ENCODE measurements at places on chromosomes 7 and 10.

DNA sequence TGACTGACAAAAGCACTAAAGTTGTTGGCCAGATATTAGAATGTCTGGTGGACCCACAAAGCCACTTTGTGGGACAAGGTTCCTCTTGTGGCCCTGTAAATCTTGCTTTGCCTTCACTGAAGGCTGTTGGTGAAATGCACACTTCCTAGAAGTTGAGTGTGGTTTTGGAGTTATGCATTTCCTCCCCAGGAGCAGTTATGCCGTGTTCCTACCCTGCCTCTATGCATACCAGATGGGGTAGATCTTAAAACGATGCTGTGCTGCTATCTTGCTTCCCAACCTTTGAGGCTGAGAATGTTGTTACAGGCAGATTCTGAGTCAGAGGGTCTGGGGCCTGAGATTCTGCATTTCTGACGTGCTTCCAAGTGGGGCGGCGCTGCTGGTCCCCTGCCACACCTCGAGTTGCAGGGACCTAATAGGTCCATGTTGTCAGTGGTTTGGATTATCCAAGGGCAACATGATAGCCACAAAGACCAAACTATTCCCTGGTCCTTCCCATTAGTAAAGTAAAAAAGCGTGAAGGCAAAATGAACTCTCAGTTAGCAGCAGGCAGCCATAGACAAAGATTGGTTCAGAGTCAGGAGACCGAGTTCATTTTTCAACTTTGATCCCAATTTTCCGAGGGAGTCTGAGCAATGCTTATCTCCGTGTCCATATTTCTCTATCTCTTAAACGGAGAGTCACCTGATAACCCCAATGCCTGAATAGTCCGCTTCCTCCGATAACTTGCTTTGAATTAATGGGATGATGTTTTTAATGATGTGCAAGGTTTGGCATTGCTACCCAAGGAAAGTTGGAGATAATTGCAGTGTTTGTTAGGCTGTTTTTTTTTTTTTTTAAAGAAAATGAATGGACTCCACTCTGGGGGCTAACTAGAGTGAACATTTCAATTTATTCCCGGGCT lies 55.8 kb downstream of the CDHR3 start:
- no peak for DNase-seq

DNA sequence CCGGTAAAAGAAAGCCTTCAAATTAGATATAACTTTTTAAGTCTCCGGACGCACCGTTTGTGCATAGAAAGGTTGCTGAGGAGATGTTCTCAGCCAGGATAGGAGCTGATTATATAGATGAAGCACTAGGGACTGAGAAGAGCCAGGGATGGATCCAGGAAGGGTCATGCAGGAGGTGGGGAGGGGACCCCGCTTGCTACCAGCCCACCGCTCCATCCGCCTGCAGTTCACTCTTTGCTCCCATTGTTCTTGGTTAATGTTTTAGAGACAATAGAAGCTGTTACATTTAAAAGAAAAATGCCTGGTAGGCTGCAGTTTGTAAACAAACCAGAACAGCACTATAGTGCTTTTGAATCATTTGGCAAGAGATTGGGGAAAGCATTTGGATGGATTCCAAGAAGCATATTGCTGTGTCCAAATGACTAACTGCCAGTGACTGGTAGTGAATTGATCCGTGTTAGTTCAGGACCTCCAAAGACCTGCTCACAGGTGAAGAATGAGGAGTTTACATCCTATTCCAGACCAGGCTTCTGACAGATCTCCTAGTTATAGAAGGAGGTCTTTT lies 175.9 kb upstream of the TAC1 start:
- no peak for DNase-seq

- DNase-seq: no peak
Observed at GRCh38 chr7:66748791-66749190, 8.3 kb downstream of the RABGEF1 start.

- DNase-seq: no peak
Observed at GRCh38 chr10:20765066-20765465, 132.0 kb downstream of the NEBL start.

- no peak for DNase-seq
Observed at GRCh38 chr10:93068411-93069244, 5.1 kb upstream of the CYP26A1 start.

GRCh38 chr7:12974451-12975166 lies 287.2 kb downstream of the ARL4A start:
- DNase-seq: no peak

GRCh38 chr7:90272242-90272641 lies 27.3 kb downstream of the CFAP69 start:
- DNase-seq: no peak

DNA sequence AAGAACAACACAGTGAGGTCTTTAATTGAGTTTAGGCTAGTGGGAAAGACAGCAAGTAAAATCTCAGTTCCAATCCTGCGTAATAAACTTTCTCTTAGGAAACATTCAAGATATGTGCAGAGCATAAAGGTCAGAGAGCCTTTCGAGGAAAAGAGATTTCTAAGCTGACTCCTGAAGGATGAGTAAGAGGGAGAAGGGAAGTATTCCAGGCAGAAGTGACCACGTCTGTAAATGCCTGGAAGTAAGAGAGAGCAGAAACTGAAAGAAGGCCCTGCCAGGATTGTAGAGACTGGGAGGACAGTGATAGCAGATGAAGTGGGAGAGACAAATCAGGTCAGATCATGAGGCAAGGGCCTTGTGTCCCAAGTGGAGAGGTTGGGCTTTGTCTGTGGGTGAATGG lies 41.8 kb downstream of the PNLIPRP3 start:
- DNase-seq: no peak

DNA sequence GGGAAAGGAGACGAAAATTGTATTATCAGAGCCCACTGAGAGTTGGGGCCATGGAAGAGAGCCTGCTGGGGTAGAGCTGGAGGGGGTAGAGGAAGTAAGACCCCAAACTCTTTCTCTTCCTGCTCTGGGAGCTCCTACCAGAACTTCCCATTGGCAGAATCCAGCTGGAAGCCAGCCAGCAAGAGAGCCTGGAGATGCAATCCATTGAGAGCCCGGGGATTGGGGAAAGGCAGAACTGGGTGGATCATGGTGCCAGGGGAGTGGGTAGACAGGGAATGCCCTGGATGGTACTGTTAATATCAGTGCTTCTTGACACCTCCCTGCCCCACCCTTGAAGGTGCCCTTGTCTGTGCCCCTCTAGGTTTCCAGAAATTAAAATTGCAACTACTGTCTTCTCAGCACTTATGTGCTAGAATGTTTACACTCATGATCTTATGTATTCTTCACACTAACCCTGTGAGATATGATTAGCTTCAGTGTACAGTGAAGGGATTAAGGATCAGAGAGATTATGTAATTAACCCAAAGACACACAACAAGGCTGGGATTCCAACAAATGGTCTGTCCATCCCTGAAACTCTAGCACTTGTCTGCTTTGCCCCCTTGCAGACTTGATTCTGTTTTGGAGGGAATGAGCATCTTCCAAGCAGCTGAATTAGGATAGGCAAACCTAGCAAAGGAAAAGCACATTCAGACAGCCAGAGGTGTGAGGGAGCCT lies 154.1 kb downstream of the C10orf105 start:
- no peak for DNase-seq

GRCh38 chr10:4131407-4132215 lies 346.6 kb upstream of the KLF6 start:
- no peak for DNase-seq

GRCh38 chr7:134018306-134018705 lies 108.8 kb upstream of the LRGUK start:
- no peak for DNase-seq

- DNase-seq: no peak
Observed at GRCh38 chr7:134174795-134175261, 47.7 kb downstream of the LRGUK start.

DNA sequence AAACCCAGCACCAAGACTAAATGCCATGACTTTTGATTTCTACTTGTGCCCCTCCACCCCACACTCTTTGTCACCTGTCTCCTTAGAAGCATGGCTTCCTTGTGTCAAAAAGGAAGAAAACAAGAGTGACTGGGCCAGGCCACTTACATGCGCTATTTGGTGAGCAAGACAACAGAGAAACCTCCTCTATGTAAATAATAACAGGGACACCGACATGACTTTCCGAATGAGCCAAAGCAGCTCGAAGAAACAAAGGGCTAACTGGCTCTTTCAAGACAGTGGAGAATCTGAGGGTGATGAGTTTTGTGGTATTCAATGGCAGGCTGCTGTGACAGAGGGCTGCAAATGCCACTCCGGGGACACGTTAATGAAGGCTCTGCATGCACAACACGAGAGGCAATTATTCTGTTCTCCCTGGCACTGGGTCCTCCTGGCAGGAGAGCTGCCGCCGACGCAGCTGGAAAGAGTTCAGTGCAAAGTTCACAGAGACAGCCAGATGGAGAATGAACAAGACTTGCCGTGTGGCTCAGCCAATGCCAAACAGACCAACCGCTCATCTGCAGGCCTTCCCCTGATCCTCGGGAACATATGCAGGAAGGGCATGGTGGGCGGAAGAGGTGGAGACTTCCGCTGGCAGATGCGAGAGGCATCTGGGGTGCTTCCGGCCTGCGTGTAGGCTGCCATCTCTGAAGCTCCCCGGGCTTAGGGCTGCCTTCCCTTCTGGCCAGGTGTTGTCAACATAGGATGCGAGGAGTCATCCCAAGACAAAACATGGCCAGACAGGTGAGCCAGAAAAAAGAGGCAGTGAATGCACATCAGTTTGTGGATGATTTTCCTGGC lies 59.1 kb upstream of the SMNDC1 start:
- no peak for DNase-seq

GRCh38 chr7:150992833-150993302 lies 2.1 kb downstream of the NOS3 start:
- DNase-seq: no peak

DNA sequence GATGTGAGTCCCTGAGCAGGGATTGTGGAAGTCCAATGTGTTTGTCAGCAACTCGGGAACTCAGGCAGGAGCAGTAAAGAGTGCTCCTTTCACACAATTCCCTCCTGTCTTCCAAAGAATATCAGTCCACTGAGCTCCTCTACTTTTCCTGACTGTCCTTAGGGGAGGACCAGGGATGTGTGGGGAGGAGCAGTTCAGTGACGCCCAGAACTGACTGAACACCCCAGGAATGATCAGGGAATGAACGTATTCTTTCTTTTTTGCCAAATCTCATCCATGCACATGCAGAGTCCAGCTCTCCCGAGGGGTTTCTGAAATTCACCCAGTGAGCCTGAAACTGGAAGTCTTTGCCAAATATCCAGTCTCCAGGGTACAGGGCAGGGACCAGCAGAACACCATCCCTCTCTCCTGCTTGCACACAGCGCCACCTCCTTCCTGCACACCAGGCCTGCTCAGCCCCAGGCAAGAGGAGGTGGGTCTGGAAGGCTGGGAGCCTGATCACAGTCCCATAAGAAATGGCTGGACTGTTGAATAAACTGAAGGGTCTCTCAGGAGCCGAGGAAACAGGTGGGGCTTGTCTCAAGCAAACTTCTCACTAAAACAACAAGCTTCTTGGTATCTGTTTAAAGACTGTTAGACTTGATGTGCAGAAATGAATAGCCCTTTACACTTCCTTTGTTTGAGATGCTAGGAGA lies 294.7 kb downstream of the C7orf25 start:
- DNase-seq: no peak

DNA sequence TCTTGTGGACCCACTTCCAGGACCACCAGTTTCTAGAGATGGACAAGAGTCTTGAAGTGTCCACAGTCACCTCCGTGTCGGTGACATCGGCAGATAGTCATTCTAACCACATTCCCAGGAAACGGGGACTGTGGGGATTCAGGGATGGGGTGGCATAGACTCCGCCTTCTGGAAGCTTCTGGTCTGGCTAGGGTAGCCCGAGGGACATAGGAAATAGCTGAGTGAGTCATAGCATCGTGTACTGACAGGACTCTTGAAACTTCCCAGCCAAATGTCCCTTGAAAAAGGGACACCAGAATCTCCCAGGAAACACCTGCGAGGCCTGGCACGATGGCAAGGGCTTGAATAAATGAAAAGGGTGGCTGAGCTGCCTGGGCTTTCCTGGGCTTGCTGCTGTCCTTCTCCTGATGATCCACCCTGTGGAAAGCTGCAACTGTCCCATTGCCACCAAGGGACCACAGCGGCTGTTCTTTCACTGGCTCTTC lies 84.1 kb upstream of the LRRC4 start:
- DNase-seq: no peak

DNA sequence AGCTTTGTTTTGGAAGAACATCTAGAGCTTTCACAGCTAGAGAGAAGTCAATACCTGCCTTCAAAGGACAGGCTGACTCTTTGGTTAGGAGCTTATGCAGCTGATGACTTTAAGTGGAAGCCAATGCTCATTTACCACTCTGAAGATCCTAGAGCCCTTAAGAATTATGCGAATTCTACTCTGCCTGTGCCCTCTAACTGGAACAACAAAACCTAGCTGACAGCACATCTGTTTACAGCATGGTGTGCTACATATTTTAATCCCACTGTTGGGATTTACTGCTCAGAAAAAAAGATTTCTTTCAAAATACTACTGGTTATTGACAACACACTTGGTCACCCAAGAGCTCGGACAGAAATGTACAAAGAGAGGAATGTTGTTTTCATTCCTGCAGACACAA lies 57.3 kb downstream of the PALS2 start:
- no peak for DNase-seq

GRCh38 chr7:9709216-9709615 lies 1264.5 kb upstream of the PHF14 start:
- DNase-seq: no peak

- DNase-seq: no peak
Observed at GRCh38 chr7:127996253-127997071, 34.8 kb downstream of the LRRC4 start.

- no peak for DNase-seq
Observed at GRCh38 chr7:102270178-102270887, 16.3 kb upstream of the SH2B2 start.

DNA sequence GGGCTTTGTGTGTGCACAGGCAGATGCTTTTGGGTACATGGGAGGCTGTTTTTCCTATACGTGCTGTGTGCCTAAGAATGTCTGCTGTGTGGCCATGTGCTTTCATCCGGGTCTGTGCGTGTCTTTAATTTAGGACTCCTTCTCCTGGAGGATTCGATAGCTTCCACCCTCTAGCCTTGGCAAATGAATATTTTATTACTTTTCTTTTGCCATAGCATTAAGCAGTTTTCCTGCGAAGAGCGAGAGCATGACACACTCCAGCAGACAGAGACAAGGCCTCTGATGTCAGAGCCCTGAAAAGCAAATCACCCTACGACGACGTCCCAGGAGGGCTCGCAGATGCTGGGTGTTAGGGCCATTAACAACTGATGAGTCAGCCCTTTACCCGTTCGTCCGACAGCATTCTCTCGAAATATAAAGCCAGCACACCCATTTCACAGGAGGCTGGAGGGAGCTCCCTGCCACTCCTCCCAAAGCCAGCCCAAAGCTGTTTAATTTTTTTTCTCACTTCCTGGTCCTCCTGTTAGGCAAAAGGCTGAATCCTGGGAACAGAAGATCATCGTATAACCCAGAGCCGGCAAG lies 311.3 kb upstream of the ZMIZ1 start:
- DNase-seq: no peak

GRCh38 chr10:32582946-32583345 lies 137.0 kb downstream of the CCDC7 start:
- DNase-seq: no peak

- DNase-seq: no peak
Observed at GRCh38 chr10:123156078-123156477, 1.9 kb downstream of the BUB3 start.

DNA sequence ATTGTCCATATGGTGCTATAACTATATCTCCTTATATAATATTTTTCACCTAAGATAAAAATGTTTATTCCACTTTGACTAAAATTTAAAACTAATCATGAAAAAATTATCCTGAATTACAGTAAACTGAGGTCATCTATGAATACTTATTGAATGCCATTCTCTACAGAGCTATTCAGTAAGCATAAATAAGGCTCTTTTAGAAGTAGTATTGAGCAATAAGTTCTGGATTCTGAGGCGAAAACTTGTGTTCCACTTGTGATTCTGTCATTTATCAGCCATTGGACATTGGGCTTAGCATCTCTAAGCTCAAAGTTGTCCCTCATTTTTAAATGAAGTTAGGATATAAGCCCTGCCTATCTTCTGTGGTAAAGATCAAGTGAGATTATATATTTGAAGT lies 130.8 kb downstream of the WNT2 start:
- no peak for DNase-seq

Measured in activated CD8-positive, alpha-beta memory T cell treated with anti-CD3 and anti-CD28 coated beads for 48 hours (primary cell).